Thymus (tissue), 14 donors: ENCODE measurements at places on chromosomes 1 and 21. TPM values are rescaled to one million over a fixed set of nuclear protein-coding genes. Genes with fewer than 3 reads are reported as not detected.

SPRR1B gene
- 132 TPM for polyA plus RNA-seq

SERTAD4 gene
- polyA plus RNA-seq = 1.0 TPM

PROK1 gene
- 0.50 TPM for polyA plus RNA-seq

TSPAN2 gene
- 3.2 TPM for polyA plus RNA-seq

OR2C3 gene
- 0.02 TPM for polyA plus RNA-seq
